ENCODE measurements at places on chromosomes 3 and 15.

- no peak for DNase-seq
Measured at GRCh38 chr15:67641453-67641852, 99.0 kb downstream of the MAP2K5 start.

DNA sequence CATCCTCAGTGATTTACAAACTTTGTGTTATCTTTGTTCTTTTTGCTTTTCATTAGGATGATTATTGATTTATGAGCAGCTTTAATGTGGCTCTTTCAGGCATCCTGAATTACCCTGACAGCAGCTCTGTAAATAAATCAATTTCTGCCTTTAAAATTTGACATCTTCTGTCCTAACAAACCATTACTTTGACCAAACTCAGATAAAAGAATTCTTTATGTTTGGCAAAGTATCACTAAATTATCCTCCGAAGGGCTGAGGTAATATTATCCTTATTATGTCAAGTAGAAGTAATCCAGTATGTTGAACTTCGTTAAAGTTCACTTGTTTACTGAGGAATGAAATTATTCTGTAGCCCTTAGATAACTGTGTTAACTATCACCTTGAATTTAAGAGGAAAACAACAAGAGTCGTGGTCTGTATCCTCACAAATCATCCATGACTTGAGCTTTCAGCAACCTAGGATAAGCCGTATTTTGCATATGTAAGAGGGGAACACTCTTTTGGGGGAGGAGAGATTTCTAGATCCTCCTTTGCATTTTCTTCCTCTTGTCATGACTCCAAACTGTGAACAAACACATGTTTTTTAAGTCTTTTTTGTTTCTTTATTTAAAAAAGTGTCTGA lies 173.2 kb upstream of the STAC start:
- no peak for DNase-seq

DNA sequence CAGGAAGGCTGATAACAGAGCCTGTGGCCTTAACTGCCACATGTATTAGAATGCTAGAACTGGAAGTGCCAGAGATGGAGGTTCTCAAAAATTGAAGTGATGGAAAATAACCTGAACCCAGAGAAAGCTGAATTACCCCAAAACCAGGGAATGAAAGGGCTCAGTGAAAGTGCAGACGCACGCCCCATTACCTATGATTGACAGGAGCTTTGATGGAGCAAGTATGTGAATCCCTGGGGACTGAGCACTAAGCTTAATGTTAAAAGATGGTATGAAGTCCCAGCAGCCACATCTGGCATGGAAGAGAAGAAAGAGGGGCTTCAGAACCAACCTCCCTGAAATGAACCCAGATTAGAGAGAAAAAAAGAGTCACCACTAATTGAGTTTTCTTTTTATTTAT lies 118.4 kb upstream of the FHIT start:
- DNase-seq, result no peak

DNA sequence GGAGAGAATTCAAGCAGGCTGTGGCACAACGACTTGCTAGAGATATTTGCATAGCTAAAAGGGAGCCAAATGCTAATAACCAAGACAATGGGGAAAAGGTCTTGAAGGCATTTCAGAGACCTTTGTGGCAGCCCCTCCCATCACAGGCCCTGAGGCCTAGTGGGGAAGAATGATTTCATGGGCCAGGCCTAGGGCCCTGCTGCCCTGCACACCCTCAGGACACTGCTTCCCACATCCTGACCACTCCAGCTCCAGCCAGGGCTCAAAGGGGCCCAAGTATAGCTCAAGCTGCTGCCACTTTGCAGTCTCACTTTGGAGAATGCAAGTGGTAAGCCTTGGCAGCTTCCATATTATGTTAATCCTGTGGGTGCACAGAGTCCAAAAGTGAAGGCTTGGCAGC lies 21.5 kb upstream of the PTPN23 start:
- no peak for DNase-seq

- no peak for DNase-seq
Measured at GRCh38 chr15:28897861-28898585, 12.2 kb downstream of the APBA2 start.

Measured in NCI-H1092 treated with DMSO at 0.1 percent for 48 hours (cell line).